CD4-positive, alpha-beta T cell treated with Interleukin-6 for 4 hours (primary cell): ENCODE measurements at places on chromosomes 12 and 14.

DNA sequence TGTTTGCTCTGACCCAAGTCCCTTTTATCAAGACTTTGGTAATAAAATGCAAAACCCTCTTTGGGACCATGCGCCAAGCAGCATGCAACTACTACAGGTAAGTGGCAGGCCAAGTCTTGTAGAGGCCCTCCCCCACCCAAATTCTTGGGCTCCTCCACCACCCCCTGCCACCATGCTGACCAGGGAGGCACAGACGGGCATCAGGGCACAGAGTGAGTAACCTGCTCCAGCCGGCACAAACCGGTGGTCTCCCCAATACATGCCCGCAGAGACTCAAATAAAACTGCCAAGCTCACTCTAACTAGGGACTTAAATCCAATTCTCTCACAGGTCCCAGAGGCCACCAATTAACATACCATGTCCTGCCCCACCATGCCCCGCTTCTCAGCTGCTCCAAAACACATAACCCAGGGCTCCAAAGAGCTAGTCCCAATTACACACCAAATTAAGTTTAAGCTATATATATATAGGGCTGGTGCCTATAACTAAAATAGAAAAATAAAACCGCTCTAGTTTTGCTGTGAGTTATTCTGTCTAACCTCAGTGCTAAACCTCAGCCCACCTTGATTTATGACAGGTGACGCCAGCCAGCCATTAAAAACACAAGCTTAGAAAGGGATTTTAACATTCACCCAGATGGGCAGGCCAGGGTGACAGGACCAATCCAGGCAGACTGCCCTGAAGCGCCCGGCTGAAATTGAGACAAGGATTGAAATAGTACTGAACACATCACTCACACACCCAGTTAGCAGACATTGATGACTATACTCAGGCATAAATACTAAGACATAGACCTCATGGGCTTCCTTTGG is 81.0 kb downstream of the CLMN start:
- DNase-seq: no peak

- no peak for DNase-seq
Measured at GRCh38 chr12:67826946-67827720, 162.1 kb upstream of the IFNG-AS1 start.

DNA sequence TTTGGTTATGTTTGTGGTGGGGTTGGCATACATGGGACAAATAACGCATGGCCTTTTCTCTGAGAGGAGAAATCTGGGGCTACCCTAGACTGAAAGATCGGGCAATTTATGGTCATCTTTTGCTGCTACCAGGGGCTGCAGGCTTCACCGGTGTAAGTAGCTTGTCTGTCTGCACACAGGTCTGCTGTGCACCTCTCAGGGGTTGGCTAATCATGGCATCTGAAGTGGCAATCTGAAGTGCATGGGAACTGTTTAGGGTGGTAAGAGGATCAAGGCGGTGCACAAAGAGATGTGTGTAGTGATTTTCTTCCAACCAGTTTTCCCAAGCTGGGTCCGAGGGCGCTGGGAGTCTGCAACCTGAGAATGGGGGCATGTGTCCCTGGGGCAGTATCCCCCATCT is 141.3 kb downstream of the EMP1 start:
- no peak for DNase-seq

GRCh38 chr12:90024262-90024661 is 315.6 kb upstream of the ATP2B1 start:
- DNase-seq: no peak

- no peak for DNase-seq
Measured at GRCh38 chr12:85923767-85924331, 49.8 kb downstream of the NTS start.

DNA sequence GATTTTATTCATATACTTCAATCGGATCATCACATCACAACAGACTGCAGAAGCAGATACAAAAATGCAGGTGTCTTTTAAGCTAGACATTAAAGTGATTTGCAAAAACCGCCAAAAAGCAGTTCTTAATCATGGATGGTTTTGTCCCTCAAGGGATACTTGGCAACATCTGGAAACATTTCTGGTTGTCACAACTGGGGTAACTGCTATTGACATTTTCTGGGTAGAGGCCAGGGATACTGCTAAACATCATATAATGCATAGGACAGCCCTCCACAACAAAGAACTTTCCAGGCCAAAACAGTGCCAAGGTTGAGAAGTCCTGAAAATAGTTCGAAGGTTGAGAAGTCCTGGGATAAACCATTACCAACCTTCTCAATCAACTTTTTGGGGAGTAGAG is 101.8 kb upstream of the BBS10 start:
- no peak for DNase-seq

DNA sequence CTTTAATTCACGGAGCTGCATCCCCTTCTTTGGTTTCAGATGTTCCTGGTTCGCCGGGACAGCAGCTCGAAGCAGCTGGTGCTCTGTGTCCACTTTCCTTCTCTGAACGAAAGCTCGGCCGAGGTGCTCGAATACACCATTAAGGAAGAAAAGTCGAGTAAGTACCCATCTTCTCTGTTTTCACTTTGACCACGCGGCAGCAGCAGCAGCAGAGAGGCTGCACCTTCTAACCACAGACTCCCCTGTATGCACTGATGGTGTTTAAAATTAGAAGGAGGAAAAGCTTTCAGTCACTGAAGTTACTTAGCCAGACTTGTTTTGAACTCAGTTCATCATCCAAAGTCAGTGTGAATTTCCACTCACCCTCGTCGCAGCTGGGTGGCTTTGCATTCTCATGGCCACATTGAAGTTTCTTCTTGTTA is 63.8 kb downstream of the RIN3 start:
- peak; percentile 53 for DNase-seq

- DNase-seq: no peak
Measured at GRCh38 chr14:89801136-89801535, 153.4 kb downstream of the EFCAB11 start.

DNA sequence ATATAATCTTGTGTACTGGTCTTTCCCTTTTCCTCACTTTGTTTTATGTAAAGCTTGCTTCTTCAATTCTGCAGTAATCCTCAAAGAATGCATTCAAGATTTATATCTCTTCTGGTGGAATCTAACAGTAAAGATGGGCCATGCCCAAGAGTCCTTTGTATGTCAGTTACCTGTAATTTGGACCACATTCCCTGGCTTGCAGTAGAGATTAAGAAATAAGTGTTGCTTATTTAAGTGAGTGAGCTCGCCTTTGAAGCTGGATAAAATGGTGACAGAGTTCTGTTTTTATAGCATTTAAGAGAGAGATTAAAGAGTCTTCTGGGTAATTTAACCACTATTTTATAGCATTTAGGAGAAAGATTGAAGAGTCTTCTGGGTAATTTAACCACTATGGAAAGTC is 262.1 kb upstream of the ATP2B1 start:
- DNase-seq: no peak

DNA sequence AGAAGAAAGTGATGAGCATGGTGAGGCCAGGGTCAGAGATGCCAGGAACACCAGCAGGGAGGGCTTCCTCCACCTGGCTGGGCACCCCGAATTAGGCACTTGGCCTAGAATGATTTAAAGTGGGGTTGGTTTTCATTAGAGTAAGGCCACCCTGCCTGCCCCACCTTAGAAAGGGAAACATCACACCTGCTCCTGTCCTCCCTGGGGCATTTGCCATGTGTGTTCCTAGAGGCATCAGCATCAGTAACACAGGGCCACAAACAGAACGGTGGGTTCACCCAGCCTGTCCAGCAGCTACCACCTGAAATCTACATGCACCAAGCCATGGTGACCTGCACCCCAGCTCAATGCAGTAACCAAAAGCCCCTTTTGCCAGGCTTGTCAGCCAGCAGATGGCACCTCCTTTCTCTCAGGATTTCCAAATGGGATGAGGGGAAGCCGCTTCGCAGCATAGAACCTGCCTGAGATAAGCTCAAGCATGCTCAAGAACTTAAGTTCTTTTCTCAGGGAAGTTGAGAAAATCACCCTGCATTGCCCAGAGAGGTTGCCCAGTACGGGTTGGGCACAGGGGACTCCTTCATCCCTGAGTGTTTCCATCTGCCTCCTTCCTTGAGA is 338.8 kb downstream of the DPF3 start:
- no peak for DNase-seq

DNA sequence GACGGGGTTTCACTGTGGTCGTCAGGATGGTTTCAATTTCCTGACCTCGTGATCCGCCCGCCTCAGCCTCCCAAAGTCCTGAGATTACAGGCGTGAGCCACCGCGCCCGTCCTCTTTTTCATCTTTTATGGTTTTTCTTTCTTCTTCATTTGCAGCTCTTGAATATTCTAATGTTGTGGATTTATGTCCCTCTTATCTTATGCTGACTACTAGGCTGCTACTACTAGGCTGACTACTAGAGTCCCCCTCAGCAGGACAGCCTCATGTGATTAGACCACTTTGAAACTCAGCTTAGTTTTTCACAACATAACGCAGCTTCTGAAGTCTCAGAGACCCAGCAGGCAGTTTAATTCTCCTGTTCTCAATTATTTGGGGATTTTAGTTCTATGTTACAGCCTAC is 857 bp upstream of the CLEC4E start:
- no peak for DNase-seq

DNA sequence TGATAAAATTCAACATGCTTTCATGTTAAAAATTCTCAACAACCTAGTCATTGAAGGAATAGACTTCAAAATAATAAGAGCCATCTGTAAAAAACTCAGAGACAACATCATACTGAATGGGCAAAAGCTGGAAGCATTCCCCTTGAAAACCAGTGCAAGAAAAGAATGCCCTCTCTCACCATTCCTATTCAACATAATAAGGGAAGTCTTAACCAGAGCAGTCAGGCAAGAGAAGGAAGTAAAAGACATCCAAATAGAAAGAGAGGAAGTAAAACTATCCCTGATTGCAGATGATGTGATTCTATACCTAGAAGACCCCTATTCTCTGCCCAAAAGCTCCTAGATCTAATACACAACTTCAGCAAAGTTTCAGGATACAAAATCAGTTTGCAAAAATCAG is 52.9 kb downstream of the APOBEC1 start:
- no peak for DNase-seq
